ENCODE measurements at places on chromosomes 4 and X.

GRCh38 chr4:113880240-113881028 lies 99.0 kb downstream of the ARSJ start:
- DNase-seq = no peak

DNA sequence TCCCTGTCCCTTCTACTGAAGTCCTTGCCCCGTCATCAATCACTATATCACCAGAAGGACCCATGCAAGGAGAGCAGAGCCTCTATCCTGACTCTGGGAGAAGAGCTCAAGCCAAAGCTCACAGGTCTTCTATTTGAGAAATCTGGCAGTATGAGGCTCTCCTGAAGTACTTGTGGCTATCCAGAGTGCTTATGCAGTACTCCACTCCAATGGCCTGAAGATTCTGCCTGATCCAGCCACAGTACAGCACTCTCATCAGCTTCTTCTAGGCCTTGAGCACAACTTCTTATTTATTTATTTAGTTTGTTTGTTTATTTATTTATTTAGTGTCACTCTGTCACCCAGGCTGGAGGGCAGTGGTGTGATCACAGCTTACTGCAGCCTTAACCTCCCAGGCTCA lies 13.0 kb downstream of the USP26 start:
- DNase-seq = no peak

DNA sequence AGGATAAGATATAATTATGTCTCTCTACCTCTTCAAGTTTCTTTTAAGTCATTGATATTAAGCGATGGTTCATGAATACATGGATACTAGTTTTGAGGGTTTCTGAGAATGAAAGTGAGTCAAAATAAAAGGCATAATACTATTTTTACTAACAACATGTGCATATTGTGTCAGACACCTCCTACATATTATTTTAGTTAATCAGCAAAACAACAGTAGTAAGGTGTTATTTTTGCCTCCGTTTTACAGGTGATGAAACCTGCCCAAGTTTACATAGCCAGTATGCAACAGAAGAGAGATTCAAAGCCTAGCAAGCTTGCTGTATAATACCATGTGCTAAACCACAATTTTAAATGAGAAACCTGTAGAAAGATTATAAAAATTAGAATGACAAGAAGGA lies 544.1 kb downstream of the EPHA5 start:
- DNase-seq = no peak

- DNase-seq = no peak
Measured at GRCh38 chr4:38751341-38752010, 31.3 kb downstream of the TLR10 start.

DNA sequence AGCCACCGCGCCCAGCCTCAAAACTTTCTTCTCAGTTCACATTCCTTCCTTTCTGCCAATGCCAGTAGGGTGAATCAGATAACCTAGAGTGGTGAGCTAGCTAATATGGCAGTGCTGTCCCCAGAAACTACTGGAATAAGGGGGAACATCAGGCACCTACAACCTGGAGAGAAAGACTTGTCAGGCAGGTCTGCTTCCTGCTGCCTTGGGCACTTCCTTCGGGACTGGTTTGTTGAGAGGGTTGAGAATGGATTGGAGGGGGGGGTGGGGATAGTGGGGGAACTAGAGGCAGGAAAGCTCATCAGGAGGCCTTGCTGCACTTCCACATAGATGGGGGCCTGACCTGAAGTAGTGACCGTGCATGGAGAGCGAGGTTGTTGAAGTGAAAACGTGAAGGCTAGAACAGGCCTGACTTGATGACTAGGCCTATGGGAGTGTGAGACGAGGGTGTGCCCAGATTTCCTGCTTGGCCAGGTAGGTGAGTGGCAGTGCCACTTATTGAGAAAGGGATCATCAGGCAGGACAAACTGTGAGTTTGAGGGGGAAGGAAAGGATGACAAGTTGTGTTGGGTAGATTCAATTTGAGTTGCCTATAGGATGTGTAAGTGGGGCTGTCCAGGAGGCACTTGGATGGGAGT lies 33.4 kb downstream of the SLC25A5 start:
- DNase-seq = no peak

GRCh38 chrX:134373736-134374135 lies 86.2 kb upstream of the HPRT1 start:
- DNase-seq = no peak

DNA sequence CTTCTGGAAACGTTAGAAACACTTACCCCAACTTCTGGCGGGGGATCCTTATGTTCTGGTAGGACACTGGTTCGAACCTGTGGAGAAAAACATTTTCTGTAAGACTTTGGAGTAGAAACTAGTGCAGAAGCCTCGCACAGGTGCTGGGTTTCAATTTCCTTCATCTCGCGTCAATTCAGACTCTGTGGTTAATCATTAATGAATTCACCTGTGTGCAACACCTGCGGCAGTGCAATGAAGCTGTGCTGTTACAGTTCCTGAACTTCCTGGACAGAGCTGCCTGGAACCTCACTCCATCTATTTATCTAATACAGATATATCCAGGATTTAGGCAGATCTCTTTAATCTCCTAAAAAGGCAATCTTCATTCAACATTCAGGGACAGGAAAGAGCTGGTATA lies 531.4 kb downstream of the INPP4B start:
- DNase-seq = no peak

- DNase-seq = no peak
Measured at GRCh38 chr4:62407534-62407933, 1207.4 kb downstream of the ADGRL3 start.

DNA sequence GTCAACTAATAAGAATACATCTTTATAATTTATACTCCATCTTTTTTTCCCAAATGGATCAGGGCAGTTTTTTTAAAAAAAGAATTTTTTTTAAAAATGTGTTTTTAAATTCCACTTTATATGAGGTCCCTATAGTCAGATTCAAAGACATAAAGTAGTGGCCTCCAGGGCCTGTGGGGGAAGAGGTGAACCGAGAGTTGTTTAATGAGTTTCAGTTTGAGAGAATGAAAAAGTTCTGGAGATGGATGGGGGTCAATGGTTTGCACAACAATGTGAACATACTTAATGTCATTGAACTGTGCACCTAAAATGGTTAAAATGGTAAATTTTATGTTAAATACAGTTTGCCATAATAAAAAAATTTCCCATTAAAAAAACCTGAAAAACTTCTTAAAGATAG lies 53.8 kb downstream of the ZNF827 start:
- DNase-seq = no peak

GRCh38 chr4:94472056-94472826 lies 20.5 kb downstream of the PDLIM5 start:
- no peak for DNase-seq

GRCh38 chrX:9127986-9128385 lies 94.1 kb upstream of the FAM9B start:
- DNase-seq = peak; percentile 6

- DNase-seq = peak; percentile 0
Measured at GRCh38 chrX:68440940-68441339, 7.6 kb upstream of the OPHN1 start.

DNA sequence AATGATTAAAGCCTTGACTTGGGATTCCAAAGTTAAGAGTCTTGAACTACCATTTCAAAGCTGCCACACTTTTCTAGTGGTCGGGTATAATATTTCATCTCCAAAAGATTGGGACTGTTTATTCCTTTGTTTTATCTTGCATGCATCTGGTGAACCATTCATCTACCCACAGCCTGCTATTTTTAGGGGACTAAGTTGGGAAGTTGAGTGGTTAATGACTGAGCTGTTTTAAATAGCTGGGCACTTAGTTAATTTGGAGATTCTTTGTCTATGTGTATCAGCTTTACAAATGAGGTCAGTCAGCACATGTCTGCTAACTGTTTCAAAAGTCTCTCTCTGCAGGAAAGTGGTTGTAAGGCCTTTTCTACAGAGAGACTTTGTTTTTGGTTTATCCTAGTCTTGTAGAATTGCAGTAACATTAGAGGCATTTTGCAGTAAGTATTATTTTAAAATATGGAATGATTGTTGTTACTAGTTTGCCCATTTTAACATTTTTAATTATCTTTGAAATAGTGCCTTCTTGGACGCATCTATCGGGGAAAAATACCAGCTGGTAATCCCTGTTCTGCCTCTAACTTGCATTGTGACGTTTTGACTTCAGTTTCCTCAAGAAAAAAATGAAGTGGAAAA lies 8.2 kb downstream of the BMP2K start:
- DNase-seq = no peak

DNA sequence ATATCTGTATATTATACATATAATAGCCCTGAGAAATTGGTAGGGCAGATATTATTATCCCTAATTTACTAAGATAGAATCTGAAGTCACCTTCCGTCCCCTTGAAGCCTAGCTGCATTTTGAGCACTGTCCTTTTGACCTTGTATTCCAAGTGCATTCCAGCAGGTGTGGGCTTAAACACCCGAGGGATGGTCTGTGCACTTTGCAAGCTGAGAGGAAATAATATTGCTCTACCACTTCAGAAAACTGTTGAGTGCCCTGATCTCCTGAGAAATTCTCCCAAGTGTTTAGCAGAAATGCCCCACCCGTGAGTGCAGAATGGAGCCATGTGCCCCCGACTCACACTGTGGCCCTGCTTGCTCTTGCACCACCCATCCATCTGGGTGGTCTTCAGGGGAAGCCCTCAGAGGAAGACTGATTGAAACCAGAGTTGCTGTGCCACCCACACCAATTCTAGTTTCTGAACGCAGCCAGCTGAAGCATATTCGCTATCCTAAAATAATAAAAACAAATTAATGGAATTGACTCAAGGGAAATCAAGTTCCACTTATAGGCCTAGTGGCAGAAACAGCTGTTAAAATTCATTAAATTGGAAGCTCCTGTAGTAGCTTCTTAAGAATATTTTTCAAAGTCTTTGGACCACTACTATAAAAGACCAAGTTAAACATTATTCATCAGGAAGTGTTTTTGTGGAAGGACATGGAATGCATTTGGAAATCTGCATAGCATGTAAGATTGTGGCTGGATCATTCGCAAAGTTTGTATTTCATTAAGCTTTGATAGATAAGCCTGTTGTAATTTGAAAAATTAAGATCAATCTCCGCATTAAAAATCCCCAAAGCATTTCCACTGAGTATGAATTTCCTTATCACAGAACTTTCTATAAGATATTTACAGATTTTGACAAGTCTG lies 41.3 kb upstream of the PRKG2 start:
- no peak for DNase-seq

DNA sequence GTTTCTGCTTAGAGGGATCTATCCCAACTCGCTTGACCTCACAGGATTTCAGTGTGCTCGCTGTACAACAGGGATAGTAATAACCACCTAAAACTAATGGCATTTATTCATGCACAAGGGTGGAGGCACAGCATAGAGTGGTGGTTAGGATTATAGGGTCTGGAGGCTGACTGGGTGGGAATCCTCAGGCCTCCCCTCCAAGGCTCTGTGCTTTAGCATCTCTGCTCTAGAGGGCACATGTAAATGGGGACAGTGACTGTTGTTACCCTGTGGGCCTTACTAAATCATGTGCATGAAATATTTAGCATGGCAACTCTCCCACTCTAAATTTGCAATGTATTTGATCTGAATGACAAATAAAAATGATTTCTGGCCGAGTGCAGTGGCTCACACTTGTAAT lies 29.2 kb downstream of the VCX2 start:
- DNase-seq = no peak

DNA sequence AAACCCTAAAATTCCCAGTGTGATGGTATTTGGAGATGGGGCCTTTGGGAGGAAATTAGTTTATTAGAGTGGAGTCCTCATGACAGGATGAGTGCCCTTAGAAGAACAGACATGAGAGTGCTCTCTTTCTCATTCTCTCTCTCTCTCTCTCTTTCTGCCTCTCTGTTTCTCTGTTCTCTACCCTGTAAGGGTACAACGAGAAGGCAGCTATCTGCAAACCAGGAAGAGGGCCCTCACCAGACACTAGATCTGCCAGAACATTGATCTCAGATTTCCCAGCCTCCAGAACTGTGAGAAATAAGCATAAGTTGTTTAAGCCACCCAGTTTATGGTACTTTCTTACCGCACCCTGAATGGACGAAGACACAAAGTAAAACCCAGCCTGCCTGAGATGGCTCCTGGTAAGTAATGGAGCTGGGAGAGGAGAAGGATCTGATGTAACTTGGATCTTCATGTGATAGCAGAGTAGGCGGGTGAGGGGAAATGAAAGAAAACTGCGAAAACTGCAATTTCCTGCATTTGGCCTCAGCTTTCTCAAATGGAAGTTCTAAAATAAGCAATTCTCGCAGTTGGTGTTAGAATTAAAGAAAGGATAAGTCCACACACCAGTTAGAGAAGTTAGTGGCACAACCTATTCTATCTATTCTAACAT lies 8.7 kb upstream of the CDS1 start:
- DNase-seq = no peak

DNA sequence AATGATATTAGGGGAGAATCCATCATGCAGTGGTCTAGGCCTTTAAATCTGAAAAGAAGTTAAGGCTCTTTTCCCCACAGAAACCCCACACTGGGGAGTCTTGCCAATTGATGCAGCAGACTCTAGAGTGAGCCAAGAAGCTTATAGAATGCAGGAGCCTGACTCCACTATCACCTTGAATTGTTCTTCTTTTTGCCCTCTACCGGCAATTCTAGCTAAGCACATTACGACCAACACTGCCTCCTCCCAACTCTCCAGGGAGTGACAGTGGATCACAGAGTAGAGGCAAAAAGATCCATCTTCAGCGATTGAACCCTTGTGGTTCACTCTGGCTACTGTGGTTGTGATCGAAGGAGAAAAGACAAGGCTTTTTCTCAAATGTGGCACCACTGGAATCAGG lies 331.5 kb downstream of the NKX6-1 start:
- DNase-seq = no peak

DNA sequence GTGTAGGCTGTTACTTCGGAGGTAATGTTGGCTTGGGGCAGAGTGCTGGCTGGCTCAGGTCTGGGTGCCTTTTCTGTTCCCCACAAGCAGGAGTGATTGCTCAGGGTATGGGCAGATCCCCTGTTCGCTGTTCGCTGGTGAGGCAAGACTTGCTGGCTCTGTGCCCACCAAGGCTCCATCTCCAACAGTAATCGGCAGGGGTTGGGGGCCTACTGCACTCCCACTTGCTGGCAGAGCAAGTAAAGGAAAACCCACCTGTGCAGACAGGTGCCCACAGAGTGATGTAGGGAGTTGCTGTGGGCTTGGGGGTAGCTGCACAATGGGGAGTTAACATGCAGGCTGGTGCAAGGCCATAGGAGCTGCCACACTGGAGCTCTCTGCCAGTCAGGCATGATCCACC lies 8.0 kb upstream of the TMSB15C start:
- no peak for DNase-seq

GRCh38 chr4:80500613-80501012 lies 165.1 kb downstream of the CFAP299 start:
- DNase-seq = no peak

DNA sequence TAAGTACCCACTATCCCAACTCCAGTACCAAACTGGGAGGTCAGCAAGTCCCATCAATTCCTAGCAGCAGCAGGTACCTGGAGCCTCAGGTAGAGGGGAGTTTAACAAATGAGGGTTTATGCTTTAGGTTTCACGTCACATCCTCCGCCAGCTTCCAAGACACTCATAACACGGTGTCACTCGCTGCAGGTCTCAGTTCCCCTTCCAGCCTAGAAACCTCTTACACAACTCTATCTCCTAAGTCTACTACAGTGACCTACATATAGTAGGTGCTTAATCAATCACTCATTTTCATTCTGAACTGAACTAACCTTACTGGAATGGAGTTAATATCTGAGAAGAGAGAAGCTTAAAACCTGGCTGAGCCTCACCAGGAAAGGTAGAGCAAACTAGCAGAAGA lies 96.0 kb downstream of the EFHC2 start:
- DNase-seq = no peak

GRCh38 chrX:30831082-30831481 lies 58.0 kb downstream of the TAB3 start:
- DNase-seq = no peak

GRCh38 chr4:154625971-154626370 lies 13.5 kb upstream of the FGG start:
- no peak for DNase-seq

GRCh38 chr4:55173580-55173979 lies 48.2 kb upstream of the KDR start:
- DNase-seq = no peak

- no peak for DNase-seq
Measured at GRCh38 chr4:137998666-137999429, 243.3 kb downstream of the SLC7A11 start.

All from nucleus accumbens (tissue), 56 donors.